ENCODE measurements at places on chromosomes 12 and 14.

GRCh38 chr14:79986251-79986650 lies 225.1 kb downstream of the DIO2 start:
- DNase-seq, result peak; percentile 83

- DNase-seq, result no peak
These were observed 279.8 kb upstream of the DIO2 start for GRCh38 chr14:80491131-80491530.

DNA sequence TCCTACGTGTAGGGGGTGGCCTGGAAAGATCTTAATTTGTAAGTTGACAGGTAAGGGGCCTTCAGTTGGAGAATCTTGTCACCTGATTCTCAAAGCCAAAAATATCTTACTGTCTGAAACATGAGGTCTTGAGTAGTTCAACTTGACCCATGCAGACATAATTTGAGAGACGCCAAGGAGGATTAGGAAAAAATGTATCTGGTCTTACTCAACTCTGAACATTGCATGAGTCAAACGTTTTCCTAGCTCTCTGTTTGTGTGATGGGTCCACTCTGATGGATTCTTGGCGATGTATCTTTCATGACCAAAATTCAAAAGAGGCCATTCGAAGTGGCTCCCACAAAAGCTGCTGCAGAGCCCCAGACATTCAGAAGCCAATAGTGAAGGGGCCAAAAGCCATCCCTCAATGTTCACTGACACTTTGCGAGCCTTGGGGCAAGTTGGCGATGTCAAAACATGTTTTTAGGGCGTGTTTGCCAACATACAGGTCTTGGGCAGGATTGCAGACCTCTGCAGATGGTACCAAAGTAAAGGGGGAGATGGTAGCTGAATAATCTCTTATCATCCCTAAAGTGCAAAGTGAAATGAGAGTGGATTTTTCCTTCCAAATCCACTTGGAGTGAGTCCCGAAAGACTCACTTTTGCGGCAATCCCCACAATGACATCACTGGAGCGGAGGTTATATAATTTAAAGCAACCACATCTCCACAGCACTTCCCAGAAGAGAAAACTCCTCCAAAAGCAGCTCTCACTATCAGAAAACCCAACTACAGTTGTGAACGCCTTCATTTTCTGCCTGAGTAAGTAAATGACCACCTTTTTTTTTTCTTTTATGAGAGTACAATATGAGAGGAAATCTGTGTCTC lies at the start of gene BDKRB1:
Gene BDKRB1, plus strand, starts transcription at position 710 of the 866 bp plus-strand sequence. CDS start 7,473 bp downstream, outside the sequence.
- no peak for DNase-seq

DNA sequence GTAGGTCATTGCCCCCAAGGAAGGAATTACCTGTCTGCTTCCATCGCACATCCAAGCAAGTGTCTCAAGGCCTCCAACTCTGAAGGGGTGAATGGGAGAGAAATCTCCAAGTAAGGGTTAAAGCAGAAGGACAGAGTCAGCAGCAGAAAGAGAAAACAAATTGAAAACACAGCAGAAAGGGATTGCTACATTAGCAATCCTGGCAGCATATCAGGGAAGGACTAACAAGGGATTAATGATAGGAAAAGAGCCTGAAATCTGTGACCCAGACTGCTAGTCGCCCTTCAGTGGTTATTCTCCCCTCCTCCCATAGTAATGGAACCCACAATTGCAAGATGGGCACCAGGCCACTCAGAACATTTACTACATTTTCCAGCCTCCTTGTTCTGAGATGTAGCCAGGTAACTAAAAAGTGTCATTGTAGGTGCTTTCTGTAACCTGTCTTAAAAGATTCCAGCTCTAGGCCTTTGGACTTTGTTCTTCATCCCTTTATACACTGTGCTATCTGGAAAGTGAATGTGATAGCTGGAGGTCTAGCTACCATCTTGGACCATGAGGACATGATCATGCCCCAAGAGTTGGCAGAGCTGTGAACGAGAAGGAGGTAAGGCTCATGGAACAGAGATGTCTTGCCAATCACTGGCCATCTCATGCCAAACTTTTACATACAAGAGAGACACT lies 36.0 kb downstream of the MAP3K9 start:
- no peak for DNase-seq

- no peak for DNase-seq
These were observed 75.2 kb upstream of the TMCC3 start for GRCh38 chr12:94725375-94726168.

DNA sequence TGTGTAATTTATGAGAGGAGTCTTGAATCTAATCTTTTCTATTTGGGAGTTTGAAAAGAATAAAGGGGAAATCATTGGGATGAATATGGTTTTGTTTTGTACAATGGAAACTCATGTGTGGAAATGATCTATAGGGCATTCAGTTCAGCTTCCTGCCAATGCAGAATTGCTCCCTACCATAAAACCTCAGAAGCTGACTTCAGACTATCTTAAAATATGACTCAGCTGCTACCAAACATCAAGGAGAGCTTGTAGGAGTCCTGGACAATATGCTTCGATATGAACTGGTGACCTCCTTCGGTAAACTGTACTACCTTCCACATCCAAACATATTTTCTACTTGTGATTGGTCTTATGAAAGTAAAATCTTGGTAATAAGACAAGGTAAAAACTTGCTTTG lies 160.6 kb downstream of the CAPZA3 start:
- DNase-seq, result no peak

DNA sequence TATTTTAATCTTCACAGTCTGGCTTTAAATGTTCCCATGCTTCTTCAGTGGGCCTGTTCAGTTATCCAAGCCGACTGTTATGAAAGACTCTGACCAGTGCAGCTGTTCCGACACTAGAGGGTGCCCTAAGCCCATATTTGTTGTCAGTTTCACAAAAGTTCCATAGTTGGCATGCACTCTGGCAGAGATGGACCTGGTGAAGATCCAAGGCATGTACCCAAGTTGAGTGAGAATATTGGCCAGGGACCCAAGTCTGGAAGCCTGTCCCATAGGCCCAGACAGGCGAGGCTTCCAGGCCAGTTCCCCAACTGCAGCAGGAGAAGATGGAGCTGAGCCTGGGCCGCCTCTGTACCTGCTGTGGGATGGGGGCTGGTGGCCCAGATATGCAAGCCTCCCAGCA lies 27.4 kb upstream of the GUCY2C start:
- DNase-seq, result no peak

GRCh38 chr14:86788224-86788623 lies 1204.8 kb downstream of the GALC start:
- no peak for DNase-seq

- no peak for DNase-seq
These were observed 11.8 kb downstream of the PAH start for GRCh38 chr12:102905229-102905628.

DNA sequence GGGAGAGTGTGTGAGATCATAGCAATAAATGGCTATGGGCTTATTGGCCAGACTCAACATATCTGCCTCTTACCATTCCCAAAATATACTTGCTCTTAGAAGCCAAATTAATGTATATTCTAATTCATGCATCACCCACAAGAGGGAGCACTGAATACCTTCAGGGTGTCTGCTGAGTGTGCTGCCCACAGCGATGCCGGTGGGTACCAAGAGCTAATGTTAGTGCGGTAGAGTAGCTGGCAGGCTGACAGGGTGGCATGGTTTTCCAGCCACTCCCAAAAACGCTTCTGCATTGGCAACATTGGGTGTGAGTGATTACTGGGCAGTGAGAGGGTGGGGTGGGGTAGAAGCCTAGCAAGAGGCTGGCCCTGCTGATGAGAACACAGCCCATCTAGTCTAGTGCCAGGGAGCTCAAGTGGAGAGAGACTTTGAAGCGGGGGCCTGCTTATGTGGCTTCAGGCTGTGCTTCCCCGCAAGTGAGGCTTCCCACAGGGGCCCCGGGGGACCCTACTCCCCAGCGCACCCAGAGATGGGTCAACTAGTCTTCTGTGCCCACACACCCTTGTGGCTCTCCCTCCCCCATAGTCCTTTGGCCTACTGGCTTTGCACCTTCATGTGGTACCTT lies 9.2 kb upstream of the PLEKHD1 start:
- peak; percentile 44 for DNase-seq

GRCh38 chr12:104475271-104475670 lies 18.5 kb downstream of the CHST11 start:
- DNase-seq, result no peak

DNA sequence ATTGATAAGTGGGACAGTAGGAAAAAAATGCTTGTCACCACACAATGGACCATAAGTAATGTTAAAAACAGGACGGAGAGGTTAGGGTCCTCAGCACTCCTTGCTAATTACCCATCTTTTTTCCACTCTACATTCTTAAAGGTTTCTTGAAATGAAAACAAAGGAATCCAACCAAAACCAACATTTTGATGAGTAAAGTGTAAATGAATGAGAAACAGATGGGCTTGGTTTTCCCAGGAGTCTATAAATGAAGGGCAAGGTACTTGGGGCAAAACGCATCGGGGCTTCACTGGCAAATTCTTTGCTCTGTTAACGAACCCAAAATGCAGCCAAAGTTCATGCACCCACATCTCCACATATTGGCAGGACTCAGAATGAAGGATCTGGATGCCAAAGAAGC lies 129.2 kb upstream of the BMP4 start:
- DNase-seq, result no peak

- DNase-seq, result no peak
These were observed 48.8 kb upstream of the FOXN3 start for GRCh38 chr14:89465876-89466275.

GRCh38 chr14:34199585-34199984 lies 248.7 kb upstream of the EGLN3 start:
- DNase-seq, result no peak

DNA sequence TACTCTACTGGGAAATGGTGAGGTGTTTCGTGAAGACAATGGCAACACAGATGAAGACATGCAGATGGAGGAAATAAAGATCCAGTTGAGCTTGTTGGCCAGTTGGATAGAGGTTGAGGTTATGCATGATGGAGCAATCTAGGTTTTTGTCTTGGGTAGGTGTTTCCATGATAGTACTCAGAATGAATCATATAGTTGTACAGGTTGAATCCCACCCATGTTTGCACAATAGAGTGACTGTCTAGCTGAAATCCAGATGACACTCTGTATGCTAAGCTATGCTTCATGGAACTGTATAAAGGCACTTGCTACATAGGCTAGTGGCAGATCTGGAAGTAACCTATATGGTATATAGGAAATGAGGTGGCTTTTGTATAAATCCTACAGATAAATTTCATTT lies 264.9 kb downstream of the NAV3 start:
- DNase-seq, result no peak

GRCh38 chr14:75459099-75459741 lies 31.4 kb downstream of the JDP2 start:
- DNase-seq, result no peak

DNA sequence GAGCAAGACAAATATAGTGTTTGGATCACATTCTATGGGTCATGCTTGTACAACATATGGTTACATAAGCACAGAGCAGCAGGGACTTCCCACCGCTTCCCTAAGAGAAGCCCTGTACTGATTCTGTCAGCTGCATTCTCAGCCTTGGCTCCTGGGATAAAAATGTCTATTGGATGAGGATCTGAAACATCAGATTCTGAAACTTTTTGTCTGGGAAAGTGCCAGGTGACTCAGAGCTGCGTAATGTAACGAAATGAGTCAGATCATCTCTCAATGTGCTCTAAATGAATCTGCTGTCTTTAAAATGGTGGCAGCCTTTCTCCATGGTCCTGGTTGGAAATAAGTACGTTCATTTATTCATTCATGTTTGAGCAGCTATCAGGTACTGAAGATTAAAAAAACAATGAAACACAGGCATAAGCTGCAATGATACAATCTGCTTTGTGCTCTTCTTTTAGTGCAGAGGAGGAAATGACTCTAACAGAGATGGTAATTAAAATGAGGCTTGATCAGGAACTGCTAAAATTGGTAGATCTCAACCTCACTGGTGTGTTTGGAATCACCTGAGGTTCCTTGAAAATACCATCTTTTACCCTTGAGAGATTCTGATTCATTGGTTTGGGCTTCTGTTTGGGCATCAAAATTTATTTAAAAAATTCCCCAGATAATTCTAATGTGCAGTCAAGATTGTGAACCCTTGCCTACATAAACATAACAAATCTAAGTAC lies 99.1 kb upstream of the NAP1L1 start:
- DNase-seq, result no peak

Measured in NCI-H2171 (cell line).